ENCODE measurements at places on chromosomes 3 and 15. TPM values are rescaled to one million over a fixed set of nuclear protein-coding genes. Genes with fewer than 3 reads are reported as not detected.
A peak's percentile ranks its signal among the peaks of the same experiment; 100 is the strongest.

The GCSAM gene
- 1.1 TPM for total RNA-seq

The THSD4 gene
- not detected for total RNA-seq

The LEKR1 gene
- 1.1 TPM for total RNA-seq

The ZIC1 gene
- not detected for total RNA-seq

The STAB1 gene
- total RNA-seq, result 1.8 TPM

The ABCF3 gene
- 128 TPM for total RNA-seq

The CKMT1B gene
- not detected for total RNA-seq

GRCh38 chr3:177055605-177056571 is 141.4 kb downstream of the TBL1XR1 start:
- no peak for DNase-seq
- H3K36me3 ChIP-seq, result peaks cover 8% of the 10 kb centered on the region
- H3K4me3 ChIP-seq, result no peak overlapping the region
- no peaks in the 10 kb centered on the region for H3K4me1 ChIP-seq

DNA sequence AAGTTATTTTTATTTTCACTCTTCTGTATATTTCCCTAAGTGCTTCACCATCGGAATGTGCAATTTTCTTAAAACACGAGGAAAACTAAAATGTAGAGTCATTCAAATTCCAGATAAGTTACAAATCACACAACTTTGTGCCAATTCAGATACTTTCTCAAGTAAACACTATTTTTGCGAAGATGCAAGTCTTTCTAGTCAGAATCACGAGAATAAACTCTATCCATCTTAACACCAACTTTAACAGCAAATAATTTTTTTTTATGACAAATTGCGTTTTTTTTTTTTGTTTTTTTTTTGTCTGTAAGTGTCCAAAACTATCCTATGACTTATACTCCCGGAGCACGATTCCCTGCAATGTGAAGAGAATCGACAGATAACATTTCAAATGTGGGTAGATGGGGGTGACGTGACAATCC is 1.3 kb downstream of the STAG1 start:
- no peak for DNase-seq
- peak overlapping the region; percentile 89 for H3K27ac ChIP-seq
- no peaks in the 10 kb centered on the region for H3K36me3 ChIP-seq
- H3K4me3 ChIP-seq, result peak overlapping the region; percentile 61
- H3K4me1 ChIP-seq, result peaks cover 21% of the 10 kb centered on the region

- H3K27ac ChIP-seq, result no peak overlapping the region
- H3K4me1 ChIP-seq, result peaks cover 11% of the 10 kb centered on the region
- no peaks in the 10 kb centered on the region for H3K27me3 ChIP-seq
Observed at GRCh38 chr15:90141646-90142045, 39.4 kb upstream of the IDH2 start.

- H3K4me3 ChIP-seq, result no peak overlapping the region
- no peaks in the 10 kb centered on the region for H3K27me3 ChIP-seq
- H3K36me3 ChIP-seq, result no peaks in the 10 kb centered on the region
Observed at GRCh38 chr15:85865070-85865684, 70.5 kb upstream of the KLHL25 start.

- H3K27me3 ChIP-seq, result no peaks in the 10 kb centered on the region
- DNase-seq, result peak; percentile 56
Observed at GRCh38 chr15:77014132-77015081, 19.5 kb downstream of the PSTPIP1 start.

DNA sequence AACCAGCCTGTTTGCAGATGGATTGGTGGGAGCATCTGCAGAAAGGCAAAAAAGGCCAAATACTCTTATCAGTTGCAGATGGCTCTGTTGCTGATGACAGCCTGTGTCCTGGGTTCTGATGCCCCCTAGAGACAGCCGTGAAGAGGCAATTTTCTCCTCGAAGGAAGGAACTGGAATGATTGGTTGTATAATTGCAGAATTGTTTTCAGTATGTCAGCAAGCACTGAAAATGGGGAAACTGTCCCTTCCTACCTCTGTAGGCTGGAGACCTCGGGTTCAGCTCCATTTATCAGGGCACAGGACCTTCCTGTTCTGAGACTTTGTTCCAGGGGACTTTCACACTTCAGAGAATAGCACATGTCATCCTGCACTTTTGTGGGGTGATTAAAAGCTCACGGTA is 103.0 kb downstream of the PGPEP1L start:
- no peaks in the 10 kb centered on the region for H3K36me3 ChIP-seq
- no peaks in the 10 kb centered on the region for H3K27me3 ChIP-seq
- DNase-seq, result peak; percentile 43
- no peak overlapping the region for H3K27ac ChIP-seq

GRCh38 chr3:45106874-45107273 is 39.3 kb downstream of the CDCP1 start:
- peaks cover 61% of the 10 kb centered on the region for H3K4me1 ChIP-seq
- no peak overlapping the region for H3K27ac ChIP-seq
- H3K27me3 ChIP-seq, result peaks cover 19% of the 10 kb centered on the region
- H3K4me3 ChIP-seq, result no peak overlapping the region
- no peaks in the 10 kb centered on the region for H3K36me3 ChIP-seq

GRCh38 chr3:71264840-71265239 is 318.7 kb downstream of the FOXP1 start:
- H3K27me3 ChIP-seq, result no peaks in the 10 kb centered on the region
- H3K27ac ChIP-seq, result no peak overlapping the region
- no peak for DNase-seq
- H3K4me3 ChIP-seq, result no peak overlapping the region
- peaks cover 2% of the 10 kb centered on the region for H3K4me1 ChIP-seq
- no peaks in the 10 kb centered on the region for H3K36me3 ChIP-seq

DNA sequence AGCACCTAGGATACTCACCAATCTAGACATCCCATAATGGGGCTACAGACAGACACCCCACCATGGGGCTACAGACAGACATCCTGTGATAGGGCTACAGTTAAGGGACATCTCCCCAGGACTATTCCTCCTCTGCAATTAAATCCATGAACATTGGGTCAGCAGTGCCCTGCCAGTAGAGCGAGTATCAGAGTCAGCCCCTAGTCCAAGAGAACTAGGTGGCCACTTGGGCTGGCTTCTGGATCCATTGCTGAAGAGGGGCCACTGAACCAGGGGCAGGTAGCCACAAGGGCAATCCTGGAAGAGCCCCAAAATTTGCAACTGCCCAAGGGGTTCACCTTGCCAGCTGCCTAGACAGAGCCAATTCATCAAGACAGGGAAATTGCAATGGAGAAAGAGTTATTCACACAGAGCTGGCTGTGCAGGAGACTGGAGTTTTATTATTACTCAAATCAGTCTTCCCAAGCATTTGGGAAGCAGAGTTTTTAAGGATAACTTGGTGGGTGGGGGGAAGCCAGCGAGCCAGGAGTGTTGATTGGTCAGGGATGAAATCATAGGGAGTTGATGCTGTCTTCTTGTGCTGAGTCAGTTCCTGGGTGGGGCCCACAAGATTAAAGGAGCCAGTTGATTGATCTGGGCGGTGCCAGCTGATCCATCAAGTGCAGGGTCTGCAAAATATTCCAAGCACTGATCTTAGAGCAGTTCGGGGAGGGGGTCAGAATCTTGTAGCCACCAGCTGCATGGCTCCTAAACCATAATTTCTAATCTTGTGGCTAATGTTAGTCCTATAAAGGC is 170.2 kb upstream of the SMAD3 start:
- DNase-seq, result no peak
- no peaks in the 10 kb centered on the region for H3K27me3 ChIP-seq
- H3K4me3 ChIP-seq, result no peak overlapping the region
- H3K36me3 ChIP-seq, result no peaks in the 10 kb centered on the region
- no peaks in the 10 kb centered on the region for H3K4me1 ChIP-seq
- H3K27ac ChIP-seq, result no peak overlapping the region

DNA sequence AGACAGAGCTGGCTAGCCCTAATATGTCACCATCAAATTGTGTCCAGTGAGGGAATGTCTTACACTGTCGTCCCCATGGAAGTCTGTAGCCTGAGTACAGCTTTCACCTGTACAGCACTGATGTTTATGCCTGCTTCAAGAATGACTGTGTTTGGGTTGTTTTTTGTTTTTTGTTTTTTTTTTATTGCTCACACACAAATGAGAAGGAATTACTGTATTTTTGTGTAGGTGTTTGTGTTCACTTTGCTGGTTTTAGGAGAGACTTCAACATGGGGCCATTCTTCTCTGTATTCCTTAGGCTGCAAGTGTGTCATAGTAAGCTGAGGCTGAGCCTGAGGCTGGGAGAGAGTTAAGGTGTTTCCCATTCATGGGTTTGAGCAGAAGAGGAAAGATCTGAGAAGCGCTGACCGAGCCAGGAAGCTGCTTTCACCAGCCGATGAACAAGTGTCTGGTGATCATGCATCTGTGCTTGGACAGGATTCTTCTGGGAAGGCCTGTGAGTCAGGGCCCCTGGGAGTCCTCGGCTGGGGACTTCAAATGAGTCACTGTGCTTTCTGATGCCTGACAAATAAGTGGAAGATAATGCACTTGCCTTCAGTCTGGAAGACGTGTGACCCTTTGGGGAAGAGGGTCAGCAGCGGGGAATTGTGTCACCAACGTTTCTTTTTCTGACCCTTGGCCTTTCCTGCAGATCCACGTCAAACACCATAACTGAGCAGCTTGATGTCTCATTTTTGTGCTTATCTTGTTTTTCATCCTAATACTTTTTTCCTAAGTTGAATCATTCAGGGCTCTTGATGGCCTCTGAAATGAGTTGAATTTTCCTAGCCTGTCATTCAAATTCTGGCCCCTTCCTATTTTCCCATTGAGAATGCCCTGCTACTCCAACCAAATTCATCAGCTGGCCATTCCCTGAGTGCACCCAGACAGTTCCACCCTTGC is 36.7 kb upstream of the ZBTB38 start:
- no peaks in the 10 kb centered on the region for H3K27me3 ChIP-seq
- DNase-seq, result no peak
- no peaks in the 10 kb centered on the region for H3K4me1 ChIP-seq

DNA sequence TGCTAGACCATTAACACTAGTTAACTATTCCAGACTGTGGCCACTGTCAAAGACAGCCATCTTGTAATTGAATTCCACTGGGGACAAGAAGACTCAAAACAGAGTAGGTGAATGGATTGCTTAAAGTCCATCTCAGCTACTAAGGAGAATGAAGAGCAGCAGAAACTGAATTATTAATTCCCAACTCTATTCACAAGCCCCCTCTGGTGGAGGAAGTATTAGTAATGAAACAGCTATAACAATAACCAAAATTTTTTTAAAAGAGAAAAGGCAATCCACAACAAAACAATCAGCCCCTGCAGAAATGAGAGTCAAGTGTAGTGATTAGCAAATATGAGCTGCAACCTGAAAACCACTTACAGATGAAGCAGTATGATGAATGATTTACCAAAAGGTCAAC is 302.8 kb downstream of the FHIT start:
- H3K4me1 ChIP-seq, result no peaks in the 10 kb centered on the region
- no peaks in the 10 kb centered on the region for H3K27me3 ChIP-seq
- no peak for DNase-seq
- H3K4me3 ChIP-seq, result no peak overlapping the region

GRCh38 chr3:196502775-196503195 is 783 bp downstream of the RNF168 start:
- H3K36me3 ChIP-seq, result no peaks in the 10 kb centered on the region
- peaks cover 30% of the 10 kb centered on the region for H3K4me1 ChIP-seq
- peak overlapping the region; percentile 86 for H3K27ac ChIP-seq
- no peaks in the 10 kb centered on the region for H3K27me3 ChIP-seq

GRCh38 chr3:48437812-48438211 is 2.1 kb downstream of the CCDC51 start:
- H3K36me3 ChIP-seq, result peaks cover 8% of the 10 kb centered on the region
- H3K4me3 ChIP-seq, result no peak overlapping the region
- no peaks in the 10 kb centered on the region for H3K27me3 ChIP-seq
- H3K4me1 ChIP-seq, result peaks cover 55% of the 10 kb centered on the region

DNA sequence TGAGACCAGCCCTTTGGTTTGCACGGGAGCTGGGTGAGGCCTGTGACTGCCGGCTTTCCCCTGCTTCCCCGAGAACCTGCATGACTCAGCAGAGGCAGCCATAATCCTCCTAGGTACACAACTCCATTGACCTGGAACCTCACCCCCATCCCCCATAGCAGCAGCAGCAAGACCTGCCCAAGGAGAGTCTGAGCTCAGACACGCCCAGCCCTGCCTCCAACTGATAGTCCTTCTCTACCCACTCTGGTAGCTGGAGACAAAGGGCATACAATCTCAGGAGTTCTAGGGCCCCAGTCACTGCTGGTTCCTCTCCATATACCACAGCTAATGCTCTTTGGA is 141.0 kb upstream of the ARHGEF26 start:
- no peak overlapping the region for H3K4me3 ChIP-seq
- no peaks in the 10 kb centered on the region for H3K4me1 ChIP-seq
- H3K27ac ChIP-seq, result no peak overlapping the region
- no peaks in the 10 kb centered on the region for H3K36me3 ChIP-seq
- H3K27me3 ChIP-seq, result no peaks in the 10 kb centered on the region
